ENCODE measurements at places on chromosomes 13 and 19. TPM values are rescaled to one million over a fixed set of nuclear protein-coding genes. Genes with fewer than 3 reads are reported as not detected.

DNA sequence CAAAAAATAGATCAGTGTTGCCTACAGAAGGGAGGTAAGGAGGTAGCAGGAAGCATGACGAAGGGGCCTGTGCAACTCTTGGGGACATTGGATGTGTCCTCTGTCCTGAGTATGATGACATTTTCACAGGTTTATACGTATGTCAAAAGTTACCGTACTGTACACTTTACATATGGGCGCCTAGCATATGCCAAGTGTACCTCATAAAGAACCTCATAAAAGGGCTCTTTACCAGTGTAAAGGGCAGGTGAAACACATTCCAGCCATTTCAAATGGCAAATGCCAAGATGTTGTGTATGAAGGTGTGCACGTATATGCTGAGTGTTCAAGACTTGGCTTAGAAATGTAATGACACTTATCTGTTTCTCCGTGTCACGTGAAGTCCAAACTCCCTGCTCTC, 573.4 kb downstream of the EFNB2 start:
- DNase-seq, result no peak

DNA sequence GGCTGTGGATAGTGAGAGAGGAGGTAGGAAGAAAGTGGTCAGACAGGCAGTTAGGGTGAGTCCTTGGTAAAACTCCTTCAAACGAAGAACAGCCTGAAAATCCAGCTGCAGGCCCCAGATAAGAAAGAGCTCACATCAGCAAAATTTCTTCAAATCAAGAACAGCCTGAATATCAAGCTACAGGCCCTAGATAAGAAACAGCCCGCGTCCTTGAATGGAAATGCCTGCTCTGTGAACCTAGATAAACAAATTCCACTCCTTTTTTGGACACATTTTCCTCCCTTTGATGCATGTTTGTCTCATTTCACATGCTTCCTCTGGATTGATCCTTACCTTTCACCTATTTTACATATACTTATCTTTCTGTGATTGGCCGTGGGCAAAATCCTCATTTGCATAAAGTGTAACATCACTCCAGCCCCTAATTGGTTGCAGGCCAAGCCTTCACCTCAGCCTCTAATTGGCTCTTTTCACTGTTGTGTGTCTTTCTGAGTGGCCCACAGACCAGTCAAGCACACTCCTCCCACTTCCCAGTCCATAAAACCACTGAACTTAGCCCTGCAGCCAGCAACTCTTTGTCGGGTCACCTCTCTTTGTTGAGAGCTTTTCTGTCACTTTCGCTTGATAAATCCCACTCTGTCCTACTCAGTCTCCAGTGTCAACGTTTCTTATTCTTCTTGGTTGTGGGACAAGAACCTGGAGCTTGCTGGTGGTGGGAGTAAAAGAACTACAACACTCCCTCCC, 6.0 kb upstream of the SULT2A1 start:
- DNase-seq, result no peak

DNA sequence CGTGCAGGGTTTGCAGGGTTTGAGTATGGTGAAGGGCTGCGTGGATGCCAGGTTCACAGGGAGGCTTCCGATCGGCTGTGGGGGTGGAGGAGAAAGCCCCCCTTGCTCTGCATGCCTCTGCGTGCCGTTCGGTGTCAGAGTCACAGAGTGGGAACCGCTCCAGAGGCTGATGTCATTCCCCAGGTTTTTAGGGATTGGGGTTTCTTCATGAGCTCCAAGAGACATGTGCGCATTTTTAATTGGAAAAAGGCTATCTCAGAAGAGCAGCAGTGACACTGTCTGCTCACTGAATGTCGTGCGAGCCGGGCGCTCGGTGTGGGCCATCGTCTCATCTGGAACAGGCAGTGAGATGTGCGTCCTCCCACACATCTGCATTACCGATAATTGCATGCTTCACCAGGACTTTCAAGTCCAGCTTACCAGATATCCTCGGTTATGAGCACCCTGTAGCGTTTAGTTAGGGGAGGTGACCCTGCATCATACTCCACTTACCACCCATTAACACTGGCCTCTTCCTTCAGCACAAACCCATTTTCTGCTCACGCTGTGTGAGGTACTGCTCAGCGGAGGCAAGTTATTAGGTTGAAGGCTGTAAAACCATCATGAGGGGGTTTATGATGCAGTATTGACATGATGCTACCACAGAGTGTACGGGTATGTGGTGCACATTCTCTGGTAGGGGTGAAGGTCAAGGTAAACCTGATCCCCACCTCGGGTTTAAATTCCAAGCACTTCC, 1.7 kb downstream of the MCF2L start:
- no peak for DNase-seq

DNA sequence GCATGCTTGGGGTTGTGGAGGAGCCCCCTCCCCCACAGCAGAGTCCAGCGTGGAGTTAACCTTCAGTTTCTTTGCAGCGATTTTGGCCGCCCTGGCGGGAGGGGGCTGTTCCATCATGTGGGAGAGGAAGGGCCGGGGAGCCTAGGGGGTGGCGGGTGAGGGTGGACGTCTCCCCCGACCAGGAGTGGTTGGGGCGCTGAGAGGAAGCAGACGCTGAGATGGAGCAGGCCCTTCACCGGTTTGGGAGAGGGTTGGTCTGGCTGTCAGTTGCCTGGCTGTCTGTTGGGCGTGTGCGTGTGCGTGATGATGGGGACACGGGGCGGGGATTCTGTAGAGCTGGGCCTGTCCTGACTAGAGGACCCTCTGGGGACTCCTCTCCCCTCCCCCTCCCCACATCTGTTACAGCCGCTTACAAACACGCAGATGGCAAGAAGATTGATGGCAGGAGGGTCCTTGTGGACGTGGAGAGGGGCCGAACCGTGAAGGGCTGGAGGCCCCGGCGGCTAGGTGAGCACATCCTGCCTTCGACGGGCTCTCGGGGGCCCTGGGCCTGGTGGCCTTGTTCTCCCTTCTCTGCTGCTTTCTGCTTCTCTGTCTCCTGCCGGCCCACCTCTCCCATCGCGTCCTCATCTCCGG, 9.8 kb upstream of the LIN7B start:
- DNase-seq, result no peak

ERICH6B gene
- total RNA-seq, result not detected

SLC5A5 gene
- total RNA-seq, result not detected

All from RPMI7951 (cell line).